ENCODE measurements at places on chromosomes 6 and 20. TPM values are rescaled to one million over a fixed set of nuclear protein-coding genes. Genes with fewer than 3 reads are reported as not detected.

Gene ROS1
- not detected for total RNA-seq

Gene PLEKHG1
- 13.8 TPM for total RNA-seq

Gene IRAK1BP1
- total RNA-seq: 23.1 TPM

Gene GJA1
- total RNA-seq: 218 TPM

Gene TMEM74B
- 16.1 TPM for total RNA-seq

Gene UBD
- not detected for total RNA-seq

Gene RIMS1
- total RNA-seq: 374 TPM

Gene ARMC2
- 29.5 TPM for total RNA-seq

Gene PSORS1C1
- total RNA-seq: not detected

Gene PAX1
- not detected for total RNA-seq

Gene KCNK17
- 0.69 TPM for total RNA-seq

Gene BACH2
- 20.3 TPM for total RNA-seq

Gene MATN4
- 4.8 TPM for total RNA-seq

Gene SLC24A3
- total RNA-seq: 50.5 TPM

Gene LY6G6C
- total RNA-seq: not detected

Gene SOBP
- 42.0 TPM for total RNA-seq

Gene CRIP3
- total RNA-seq: 6.7 TPM

Gene MCHR2
- total RNA-seq: 1.6 TPM

Gene BLTP3A
- 11.3 TPM for total RNA-seq

Gene LIME1
- total RNA-seq: 3.5 TPM

Gene SYNDIG1
- total RNA-seq: 18.0 TPM

Gene CALHM4
- total RNA-seq: 0.46 TPM

Gene ARMH2
- not detected for total RNA-seq

Gene DEFB124
- not detected for total RNA-seq

Gene SPATA25
- 1.6 TPM for total RNA-seq

Gene TCP11
- 0.23 TPM for total RNA-seq

Gene HS3ST5
- total RNA-seq: 26.1 TPM

Gene TRIM38
- total RNA-seq: 0.92 TPM

Gene RAET1E
- not detected for total RNA-seq

Gene LGSN
- total RNA-seq: under 0.01 TPM

Gene RAMACL
- 2.1 TPM for total RNA-seq

Gene TMEM200A
- 21.2 TPM for total RNA-seq

Gene OR2H1
- total RNA-seq: not detected

Gene ESR1
- total RNA-seq: 0.92 TPM

Gene TMEM217
- 1.8 TPM for total RNA-seq

Gene TNFRSF21
- 45.2 TPM for total RNA-seq

Gene BPIFB2
- not detected for total RNA-seq

Gene SNAP25
- total RNA-seq: 162 TPM

Gene ELOVL2
- total RNA-seq: 35.3 TPM

Gene TSHZ2
- 22.1 TPM for total RNA-seq

Gene MRAP2
- total RNA-seq: 30.4 TPM

Gene SCAF8
- 92.0 TPM for total RNA-seq

Gene KHDC1L
- 0.69 TPM for total RNA-seq

Gene SLCO4A1
- total RNA-seq: 2.1 TPM

Gene NRN1
- 83.3 TPM for total RNA-seq
